Activated CD4-positive, alpha-beta memory T cell treated with anti-CD3 and anti-CD28 coated beads, Interleukin-2, amount 10 ng/mL, durations not matched to agents 7 days and 5 days (primary cell): ENCODE measurements at places on chromosomes 12 and 14. TPM values are rescaled to one million over a fixed set of nuclear protein-coding genes. Genes with fewer than 3 reads are reported as not detected.

- peak; percentile 56 for DNase-seq
These were observed 45.1 kb upstream of the PNMA1 start for GRCh38 chr14:73759183-73759713.

DNA sequence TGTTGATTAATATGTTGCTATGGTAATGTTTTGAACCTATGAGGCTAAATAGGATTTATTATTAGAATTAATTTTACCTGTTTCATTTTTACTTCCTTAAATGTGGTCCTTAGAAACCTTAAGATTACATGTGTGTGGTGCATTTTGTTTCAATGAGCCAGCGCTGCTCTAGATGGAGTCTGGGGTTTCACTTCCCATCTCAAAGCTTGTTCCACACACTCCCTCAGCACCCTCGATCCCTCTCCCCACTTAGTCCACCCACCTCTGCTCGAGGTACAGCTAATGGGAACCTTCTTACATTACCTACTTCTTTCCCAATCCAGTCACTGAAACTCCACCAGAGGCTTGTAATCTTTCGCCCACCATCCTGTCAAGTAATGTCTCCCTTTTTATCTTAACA lies 205.2 kb downstream of the PAX9 start:
- DNase-seq = no peak

DNA sequence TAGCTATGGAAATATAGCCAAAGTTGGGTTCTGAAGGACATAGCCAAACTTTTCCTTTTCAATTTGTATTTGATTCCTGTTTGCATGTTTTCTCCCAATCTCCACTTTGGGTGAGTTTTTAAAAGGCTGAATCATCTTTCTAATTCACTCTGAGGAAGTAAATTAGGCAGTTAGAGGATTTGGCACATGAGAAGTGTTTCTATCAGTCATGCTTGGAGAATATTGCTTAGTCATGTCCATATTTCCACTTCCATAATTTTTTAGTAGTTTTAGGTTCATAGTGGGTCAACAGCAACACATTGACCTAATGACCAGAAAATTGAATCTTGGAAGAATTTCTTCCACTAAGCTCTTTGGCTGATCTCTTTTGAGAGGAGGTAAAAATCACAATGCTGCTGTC lies 21.8 kb downstream of the IRAK3 start:
- no peak for DNase-seq

- peak; percentile 21 for DNase-seq
These were observed 68.2 kb upstream of the E2F7 start for GRCh38 chr12:77133566-77133965.

The C12orf42 gene
- total RNA-seq = 0.48 TPM

The ZDHHC22 gene
- not detected for total RNA-seq

The NGB gene
- not detected for total RNA-seq
